ENCODE measurements at places on chromosomes 11 and 22.
A peak's percentile ranks its signal among the peaks of the same experiment; 100 is the strongest.

- DNase-seq = peak; percentile 86
These were observed at the start of gene IFITM1 for GRCh38 chr11:313787-314553. TSS of gene IFITM1 (plus strand) at chr11:314040. CDS start at chr11:314171, 131 bp downstream.

- no peak for DNase-seq
These were observed 722.9 kb upstream of the RAG2 start for GRCh38 chr11:37320921-37321320.

- DNase-seq = no peak
These were observed 19.9 kb downstream of the PACSIN2 start for GRCh38 chr22:42994917-42995562.

- no peak for DNase-seq
These were observed 63.2 kb downstream of the ETS1 start for GRCh38 chr11:128524172-128524571.

DNA sequence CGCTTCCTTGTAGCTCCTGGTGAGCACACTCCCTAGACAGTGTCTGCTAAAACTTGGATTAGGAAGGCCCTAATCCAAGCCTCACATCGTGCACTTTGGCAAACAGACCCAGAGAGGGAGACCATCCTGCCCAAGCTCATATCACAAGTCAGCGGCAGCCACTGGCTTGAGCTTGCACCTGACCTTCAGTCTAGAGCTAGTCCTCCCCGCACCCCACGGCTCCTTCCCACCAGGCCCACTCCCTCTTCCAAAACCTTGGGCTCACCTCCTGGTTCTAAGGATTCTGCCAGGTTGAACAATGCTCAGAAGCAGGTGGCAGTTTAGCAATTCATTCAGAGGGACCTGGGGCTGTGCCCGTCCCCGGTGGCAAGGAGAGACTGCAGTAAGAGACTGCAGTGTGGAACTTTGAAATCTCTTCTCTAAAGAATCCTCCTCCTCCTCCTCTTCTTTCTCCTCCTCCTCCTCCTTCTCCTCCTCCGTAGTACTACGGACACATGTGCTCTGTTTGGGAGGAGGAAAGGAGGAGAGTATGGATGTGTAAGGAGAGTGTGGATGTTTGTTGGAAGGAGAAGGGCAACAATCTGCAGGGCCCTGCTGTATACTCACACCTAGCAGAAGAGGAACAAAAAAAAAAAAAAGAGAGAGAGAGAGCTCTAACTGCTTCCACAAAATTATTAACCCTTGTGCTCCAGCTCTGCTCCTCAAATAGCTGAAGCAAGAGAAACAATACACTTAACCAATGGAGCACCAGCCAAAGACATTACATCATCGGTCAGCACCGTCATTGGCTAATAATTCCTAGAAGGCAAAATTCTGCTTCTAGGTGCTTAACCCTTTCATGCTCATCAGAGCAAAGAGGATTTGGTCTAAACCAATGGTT lies 6.0 kb downstream of the SYN3 start:
- DNase-seq = no peak

DNA sequence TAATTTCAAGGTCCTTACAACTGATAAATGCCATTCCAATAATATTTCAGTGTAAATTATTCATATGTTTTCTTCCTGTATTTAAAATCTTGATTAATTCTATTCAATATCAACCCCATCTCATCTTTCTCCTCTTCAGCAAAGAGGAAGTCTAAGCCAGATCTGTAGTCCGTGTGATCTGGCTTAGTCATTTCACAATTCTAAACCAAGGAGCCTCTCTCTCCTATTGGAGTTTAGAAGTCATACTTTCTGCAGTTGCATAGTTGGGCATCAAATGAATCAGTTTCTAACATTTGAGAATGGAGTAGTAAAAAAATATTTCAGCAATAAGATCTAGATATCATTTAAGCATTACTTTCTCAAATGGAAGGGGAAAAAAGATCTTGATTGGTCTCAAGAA lies 354.9 kb downstream of the JRKL start:
- no peak for DNase-seq

GRCh38 chr11:88175569-88176075 lies 379 bp upstream of the RAB38 start:
- DNase-seq = no peak

GRCh38 chr11:57135020-57135751 lies 46.6 kb upstream of the LRRC55 start:
- no peak for DNase-seq

- no peak for DNase-seq
These were observed 64.6 kb downstream of the MORC2 start for GRCh38 chr22:30903876-30904460.

- DNase-seq = no peak
These were observed 8.3 kb downstream of the FDX1 start for GRCh38 chr11:110438017-110438416.

DNA sequence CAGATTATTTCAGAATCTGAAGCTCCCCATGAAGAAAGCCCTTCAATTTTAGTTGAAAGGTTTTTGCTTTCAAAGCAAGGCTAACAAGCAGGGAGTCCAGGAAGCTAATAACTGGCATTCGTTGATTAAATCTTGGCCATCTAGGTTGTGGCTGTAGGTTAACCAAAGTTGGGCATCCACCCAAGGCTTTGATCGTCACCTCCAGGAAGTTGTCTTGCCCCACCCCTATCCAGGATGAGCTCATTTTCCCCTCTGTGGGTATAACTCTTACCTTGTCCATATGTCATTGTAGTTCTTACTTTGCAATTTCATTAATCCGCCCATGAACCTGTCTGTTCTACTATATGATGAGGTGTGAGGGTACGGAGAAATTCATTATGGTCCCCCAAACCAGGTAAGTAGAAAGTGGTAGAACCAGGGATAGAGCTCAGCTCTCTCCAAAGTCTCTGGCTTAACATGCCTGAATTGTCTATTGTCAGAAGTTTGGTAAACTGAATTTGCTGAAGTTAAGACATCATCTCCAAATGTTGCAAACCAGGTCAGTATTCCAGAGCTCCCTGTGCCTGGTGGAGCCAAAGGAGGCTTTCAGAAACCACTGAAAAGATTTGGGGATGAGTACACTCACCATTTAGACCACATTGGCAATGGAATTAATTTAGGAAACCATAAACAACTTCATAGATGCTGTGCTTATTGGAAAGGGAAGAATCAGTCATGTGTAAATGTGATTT lies 97.1 kb downstream of the CD44 start:
- DNase-seq = peak; percentile 71

- peak; percentile 17 for DNase-seq
These were observed 20.8 kb upstream of the DLAT start for GRCh38 chr11:112004389-112004788.

- DNase-seq = no peak
These were observed 40.6 kb downstream of the RBFOX2 start for GRCh38 chr22:35988030-35988429.

DNA sequence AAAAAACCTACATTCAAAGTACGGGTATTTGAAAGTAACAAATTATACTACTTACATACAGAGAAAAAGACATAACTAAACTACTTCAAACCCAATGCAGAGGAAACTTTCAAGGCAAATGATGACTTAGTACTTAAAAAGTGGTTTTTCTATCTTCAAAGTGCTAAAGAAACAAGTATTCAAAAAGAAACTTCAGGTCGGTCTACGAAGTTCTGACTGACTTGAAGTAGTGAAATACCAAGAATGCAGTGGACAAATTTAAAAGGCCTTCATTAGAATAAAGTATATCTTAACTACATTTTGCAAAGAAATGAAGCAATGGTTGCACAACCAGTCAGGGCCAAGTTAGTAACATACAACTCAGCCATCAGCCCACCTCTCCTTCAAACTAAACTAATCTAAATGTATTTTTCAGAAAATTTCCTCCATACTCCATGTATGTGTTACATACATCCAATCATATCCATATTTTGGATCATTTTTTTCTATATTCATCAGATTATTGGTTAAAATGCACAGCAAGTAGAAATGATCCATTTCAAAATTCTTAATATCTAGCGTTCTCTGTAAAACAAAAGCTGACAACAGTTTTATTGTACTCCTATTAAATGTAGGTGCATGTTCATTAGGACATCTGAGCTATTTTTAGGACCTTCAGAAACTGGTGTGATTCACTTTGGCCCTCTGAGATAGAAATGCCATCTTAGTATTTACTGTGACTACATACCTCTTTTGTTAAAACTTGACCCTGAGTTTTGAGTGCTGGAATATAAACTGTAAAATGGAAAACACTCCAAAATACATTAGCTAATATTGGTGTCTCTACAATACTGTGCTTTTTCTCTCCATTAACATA lies 49.9 kb downstream of the BIRC2 start:
- DNase-seq = peak; percentile 51

All from activated CD4-positive, alpha-beta T cell treated with anti-CD3 and anti-CD28 coated beads, Interleukin-2, Interleukin-6, amounts not matched to agents 100 ng/mL and 50 ng/mL, durations not matched to agents 16 hours and 8 hours (primary cell).